ENCODE measurements at places on chromosomes 6 and 20.

- DNase-seq, result no peak
These were observed 81.7 kb downstream of the DNAH8 start for GRCh38 chr6:38796850-38797249.

- no peak for DNase-seq
These were observed 104.8 kb downstream of the PSMB1 start for GRCh38 chr6:170448317-170448716.

GRCh38 chr6:51910851-51911250 is 176.6 kb downstream of the PKHD1 start:
- no peak for DNase-seq

DNA sequence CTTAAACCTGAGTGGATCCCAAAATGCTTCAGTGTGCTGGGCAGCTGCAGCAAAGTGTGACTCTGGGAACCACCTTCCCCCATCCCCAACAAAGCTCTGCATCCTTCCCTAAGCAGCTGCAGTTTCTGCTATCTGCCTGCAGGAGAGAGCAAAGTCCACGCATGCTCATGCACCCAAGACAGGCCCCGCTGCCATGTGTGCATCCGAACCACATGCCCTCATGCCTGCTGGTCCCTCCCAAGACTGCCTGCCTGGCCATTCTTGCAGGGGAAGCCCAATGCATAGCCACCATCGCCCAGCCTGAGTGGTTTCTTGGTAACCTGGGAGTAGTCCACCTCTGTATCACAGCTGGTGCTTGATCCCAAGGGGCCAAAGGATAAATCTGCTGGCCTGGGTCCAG is 94.3 kb upstream of the OLIG3 start:
- DNase-seq, result no peak

- no peak for DNase-seq
These were observed 242.6 kb downstream of the ARID1B start for GRCh38 chr6:157019733-157020132.
